ENCODE measurements at places on chromosomes 5 and 9.

DNA sequence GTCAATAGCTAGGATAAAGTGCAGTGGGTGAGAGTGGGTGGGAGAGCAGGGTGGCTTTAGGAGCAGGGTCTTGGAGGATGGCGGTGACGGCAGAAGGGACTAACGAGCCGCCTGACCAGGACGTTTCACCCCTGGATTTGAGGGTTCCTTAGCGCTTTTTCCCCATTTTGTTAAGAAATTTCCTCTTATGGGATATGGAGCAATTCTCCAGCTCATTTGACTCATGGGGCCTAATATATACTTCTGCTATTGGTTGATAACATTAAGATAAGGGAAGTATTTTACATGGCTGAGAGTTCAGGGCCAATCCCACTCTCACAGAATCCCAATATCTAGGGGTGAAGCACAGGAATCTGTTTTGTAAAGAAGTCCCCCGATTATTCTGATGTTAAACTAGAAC is 17.6 kb downstream of the CD180 start:
- DNase-seq, result no peak

- peak; percentile 19 for DNase-seq
Observed at GRCh38 chr9:97923529-97924108, 1.3 kb upstream of the TRMO start.

- DNase-seq, result no peak
Observed at GRCh38 chr5:175658299-175659145, 651 bp downstream of the HRH2 start.

DNA sequence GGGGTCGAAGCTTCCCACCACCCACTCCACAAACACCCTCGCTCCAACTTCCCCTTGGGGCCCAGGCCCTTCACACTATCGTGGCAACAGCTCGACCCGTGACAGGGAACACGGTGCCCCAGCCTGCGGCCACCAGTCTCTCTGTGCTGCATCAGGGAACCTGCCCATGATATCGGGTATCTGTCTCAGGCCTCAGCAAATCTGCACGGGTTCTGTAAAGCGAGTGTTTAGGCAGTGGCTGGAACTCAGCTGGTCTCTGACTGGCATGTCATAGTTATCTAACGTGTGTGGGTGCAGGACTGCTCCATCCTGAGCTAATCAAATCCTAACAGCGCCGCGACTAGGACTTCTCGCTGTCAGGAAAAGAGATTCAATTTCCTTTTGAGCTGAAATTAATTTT is 42.9 kb downstream of the DBH start:
- DNase-seq, result no peak

- no peak for DNase-seq
Observed at GRCh38 chr9:36897478-36897877, 136.6 kb downstream of the PAX5 start.

DNA sequence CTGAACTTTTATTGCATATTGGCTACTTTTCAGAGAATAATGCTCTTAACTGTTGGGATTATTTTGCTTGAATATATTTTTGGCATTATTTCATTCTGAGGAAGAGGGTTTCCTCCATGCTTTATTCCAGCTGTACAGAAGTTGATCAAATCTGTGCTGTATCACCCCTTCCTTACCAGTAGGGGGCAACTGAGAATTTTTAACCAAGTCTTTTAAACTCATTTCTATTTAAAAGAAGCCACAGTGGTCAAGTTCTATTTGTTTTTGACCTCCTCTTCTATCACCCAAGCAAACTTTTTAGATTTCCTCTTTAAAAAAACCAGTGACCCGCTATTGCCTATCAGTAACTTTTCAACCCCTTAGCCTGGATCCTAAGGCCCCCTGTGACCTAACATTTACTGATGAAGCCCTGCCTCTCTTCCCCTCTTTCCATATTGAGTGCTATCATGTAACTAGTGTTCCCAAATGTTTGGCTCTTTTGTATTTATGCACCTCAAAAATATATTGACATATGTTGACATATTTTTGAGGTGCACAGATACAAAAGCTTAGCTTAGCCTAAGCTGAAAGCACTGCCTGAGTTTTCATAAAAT is 80.6 kb downstream of the FBXO4 start:
- DNase-seq, result no peak

GRCh38 chr9:77975806-77976205 is 55.8 kb downstream of the GNAQ start:
- DNase-seq, result no peak

GRCh38 chr5:83009408-83009807 is 67.8 kb downstream of the TMEM167A start:
- no peak for DNase-seq

GRCh38 chr5:71790433-71790832 is 71.4 kb downstream of the CARTPT start:
- no peak for DNase-seq

DNA sequence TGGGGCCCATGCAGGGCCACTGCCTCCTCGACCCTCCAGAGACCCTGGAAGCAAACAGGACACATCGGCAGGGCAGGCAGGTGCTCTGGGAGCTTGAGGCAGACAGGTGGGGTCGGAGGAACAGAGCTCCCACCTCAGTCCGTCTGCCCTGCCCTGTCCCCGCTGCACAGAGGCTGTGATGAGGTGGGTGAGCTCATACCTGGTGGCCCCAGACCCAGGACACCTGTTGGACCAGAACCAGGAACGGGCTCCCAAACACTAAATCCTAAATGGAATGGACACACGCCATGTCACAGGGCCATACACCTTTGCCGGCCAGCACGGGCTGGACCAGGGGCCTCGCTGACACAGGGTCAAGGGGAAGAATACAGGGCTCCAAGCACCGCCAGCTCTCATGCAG is 5.5 kb downstream of the SOHLH1 start:
- DNase-seq, result no peak

DNA sequence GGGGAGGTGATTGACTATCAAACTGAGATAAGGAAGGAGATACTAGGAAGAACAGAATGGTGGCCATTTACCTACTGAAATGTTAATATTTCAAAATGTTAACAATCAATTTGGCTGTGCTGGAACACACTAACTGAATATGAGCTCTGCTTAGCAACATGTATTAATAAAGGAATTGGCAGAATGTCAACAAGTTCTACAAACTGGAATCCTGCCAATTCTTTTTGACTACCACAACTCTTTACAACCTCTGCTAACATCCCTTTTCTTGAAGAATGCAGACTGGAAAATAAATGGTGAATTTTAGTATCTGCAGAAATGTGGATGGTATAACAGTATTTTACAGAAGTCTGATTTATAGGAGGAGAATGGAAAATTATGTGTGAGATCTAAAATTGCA is 446.4 kb downstream of the ISL1 start:
- no peak for DNase-seq

- DNase-seq, result no peak
Observed at GRCh38 chr9:84229191-84229590, 111.4 kb downstream of the SLC28A3 start.

DNA sequence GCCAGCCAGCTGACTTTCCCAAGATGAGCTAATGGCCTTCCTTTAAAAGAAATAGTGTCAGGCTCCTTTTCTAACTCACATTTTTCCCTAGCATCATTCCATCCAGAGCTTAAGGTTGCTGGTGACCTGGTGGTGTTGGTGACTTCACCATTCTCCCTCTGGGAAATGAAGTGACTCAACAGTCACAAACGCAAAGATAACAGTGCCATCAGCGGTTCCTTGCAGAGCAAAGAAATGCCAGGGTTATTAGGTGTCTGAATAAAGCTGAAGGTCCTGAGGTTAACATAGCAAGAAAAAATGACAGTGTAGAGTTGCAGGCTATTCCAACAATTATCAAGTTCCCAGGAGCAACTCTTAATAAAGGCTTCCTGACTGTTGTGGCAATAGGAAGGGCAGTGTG is 111.8 kb upstream of the SLC44A1 start:
- no peak for DNase-seq

- DNase-seq, result no peak
Observed at GRCh38 chr5:132629230-132629944, 28.6 kb upstream of the IL13 start.

- no peak for DNase-seq
Observed at GRCh38 chr9:121577572-121577971, 73.9 kb upstream of the DAB2IP start.

DNA sequence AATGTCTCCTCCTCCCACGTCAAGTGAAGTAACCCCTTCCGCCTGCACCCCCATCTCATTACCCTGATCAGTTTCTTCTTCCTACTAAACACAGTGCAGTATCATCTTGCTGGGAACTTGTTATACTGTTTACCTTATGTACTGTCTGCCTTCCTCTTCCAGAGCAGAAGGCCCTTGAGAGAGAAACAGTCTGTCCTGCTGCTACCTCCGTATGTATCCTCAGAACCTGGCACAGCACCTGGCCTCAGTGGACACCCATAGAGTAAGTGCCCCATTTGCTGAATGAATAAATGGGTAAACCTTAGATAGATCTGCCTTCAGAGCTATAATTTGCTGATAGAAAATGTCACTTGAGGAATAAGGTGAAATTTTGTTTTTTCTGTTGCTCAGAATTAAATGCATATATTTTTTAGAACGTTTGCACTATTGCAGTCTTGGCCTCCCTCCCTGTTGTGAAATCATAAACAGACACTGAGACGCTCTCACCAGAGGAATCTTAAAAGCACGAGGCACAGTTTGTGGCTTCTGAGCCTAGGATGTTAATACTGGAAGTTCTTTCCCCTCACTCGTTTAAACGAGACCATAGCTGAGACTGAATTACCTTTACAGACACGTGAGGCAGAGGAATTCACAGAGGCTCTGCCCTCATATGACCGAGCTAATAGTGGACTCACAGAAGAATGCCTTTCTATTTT is 223.1 kb upstream of the DAP start:
- no peak for DNase-seq

- no peak for DNase-seq
Observed at GRCh38 chr9:5562806-5563416, 52.6 kb downstream of the PDCD1LG2 start.

GRCh38 chr5:6822556-6823343 is 109.5 kb downstream of the TENT4A start:
- no peak for DNase-seq

- no peak for DNase-seq
Observed at GRCh38 chr5:158013939-158014338, 155.0 kb upstream of the CLINT1 start.

DNA sequence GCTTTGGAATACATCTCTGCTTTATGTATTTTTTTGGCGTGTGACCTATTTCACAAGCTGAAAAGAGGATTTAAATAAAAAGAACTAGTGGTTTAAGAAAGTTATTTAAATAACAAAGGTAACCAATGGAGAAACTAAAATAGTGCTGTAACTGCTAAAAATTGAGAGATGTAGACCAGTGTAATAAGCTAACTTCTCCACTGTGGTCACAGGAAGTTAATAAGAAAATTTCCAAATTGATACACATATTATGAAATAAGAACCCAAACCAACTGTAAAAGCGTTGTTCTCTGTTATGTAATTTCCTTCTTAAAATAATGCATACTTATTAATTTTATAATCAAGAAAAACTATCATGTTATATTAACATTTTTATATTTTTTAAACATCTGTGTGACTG is 29.1 kb upstream of the ZFAND5 start:
- no peak for DNase-seq

- no peak for DNase-seq
Observed at GRCh38 chr9:75812141-75812540, 78.3 kb upstream of the PCSK5 start.

- no peak for DNase-seq
Observed at GRCh38 chr5:154345255-154345952, 100.4 kb upstream of the SAP30L start.

DNA sequence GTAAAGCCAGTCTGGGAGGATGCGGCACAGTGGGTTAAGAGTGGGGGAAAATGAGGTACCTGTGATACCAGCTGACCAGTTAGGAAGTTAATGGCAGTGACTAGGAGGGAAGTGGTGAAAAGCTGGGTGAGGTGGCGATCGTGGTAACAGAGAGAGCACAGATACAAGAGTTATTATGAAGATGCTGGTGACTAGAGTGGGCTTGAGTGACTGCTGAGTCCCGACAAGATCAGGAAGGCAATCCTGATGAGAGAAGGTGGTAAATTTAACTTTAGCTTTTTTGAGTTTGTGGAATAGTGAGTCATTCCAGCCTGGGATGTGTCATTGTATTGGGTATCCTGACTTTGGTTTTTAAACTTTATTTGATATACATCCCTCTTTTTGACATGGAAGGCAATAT is 38.8 kb downstream of the CMYA5 start:
- no peak for DNase-seq

- no peak for DNase-seq
Observed at GRCh38 chr5:146209714-146210113, 6.3 kb downstream of the RBM27 start.

GRCh38 chr5:126398791-126399190 is 24.4 kb upstream of the GRAMD2B start:
- DNase-seq, result no peak

- no peak for DNase-seq
Observed at GRCh38 chr5:136769900-136770684, 404.7 kb upstream of the TRPC7 start.

DNA sequence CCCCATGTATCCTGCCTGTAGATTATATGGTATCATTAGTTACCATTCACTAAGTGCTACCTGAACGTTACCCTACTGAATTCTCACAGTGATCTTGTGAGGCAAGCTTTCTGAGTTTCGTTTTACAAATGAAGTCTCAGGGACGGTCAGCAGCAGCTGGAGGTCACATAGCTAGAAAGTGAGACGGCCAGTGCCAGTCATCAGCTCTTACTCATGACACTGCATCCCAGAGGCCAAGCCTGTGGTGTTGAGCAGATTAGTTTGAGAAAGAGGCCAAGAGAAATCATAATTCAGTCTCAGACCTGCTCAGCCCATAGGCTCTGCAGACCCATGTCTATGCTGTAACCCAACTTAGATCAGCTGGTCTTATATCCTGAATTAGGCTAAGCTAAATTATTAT is 95.7 kb upstream of the EGFLAM start:
- no peak for DNase-seq

Measured in stimulated activated CD4-positive, alpha-beta T cell treated with anti-CD3 and anti-CD28 coated beads, Interleukin-1b, Interleukin-23, amount 100 ng/mL, for 1 hour (primary cell).